Skeletal muscle tissue (tissue), 5 donors: ENCODE measurements at places on chromosomes 11 and 22. TPM values are rescaled to one million over a fixed set of nuclear protein-coding genes. Genes with fewer than 3 reads are reported as not detected.

CCDC188 gene
- not detected for total RNA-seq

IGF2 gene
- 711 TPM for total RNA-seq

C1QTNF6 gene
- 6.3 TPM for total RNA-seq

MTNR1B gene
- not detected for total RNA-seq

KCNK4 gene
- not detected for total RNA-seq

TTC36 gene
- total RNA-seq = 1.0 TPM

BSX gene
- not detected for total RNA-seq

NCR3LG1 gene
- 0.52 TPM for total RNA-seq

OR56A1 gene
- total RNA-seq = under 0.01 TPM

STK33 gene
- 3.1 TPM for total RNA-seq

CLMP gene
- total RNA-seq = 8.9 TPM

SLC22A6 gene
- total RNA-seq = not detected

ATXN10 gene
- total RNA-seq = 310 TPM

OR10A2 gene
- total RNA-seq = not detected

POU2AF2 gene
- total RNA-seq = not detected

GAL3ST1 gene
- total RNA-seq = 2.6 TPM
